Progenitor cell of endocrine pancreas (in vitro differentiated cells): ENCODE measurements at places on chromosomes 2 and 18.

DNA sequence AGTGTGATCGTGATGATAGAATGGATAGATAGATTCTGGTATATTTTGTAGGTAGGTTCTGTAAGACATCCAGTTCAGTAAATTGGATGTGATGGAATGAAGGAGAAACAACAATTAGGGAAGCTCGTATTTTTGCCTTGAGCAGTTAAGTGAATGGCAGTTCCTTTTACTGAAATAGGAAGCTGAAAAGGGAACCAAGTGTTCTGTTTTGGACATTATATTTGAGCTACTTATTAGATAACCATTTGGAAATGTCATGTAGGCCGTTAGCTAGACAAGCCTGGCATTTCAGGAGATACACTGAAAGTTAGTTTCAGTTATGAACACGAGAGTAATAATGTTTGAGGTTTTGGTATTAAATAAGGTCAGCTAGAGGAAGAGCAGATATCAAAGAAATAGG is 41.5 kb downstream of the MARCHF7 start:
- DNase-seq, result no peak

DNA sequence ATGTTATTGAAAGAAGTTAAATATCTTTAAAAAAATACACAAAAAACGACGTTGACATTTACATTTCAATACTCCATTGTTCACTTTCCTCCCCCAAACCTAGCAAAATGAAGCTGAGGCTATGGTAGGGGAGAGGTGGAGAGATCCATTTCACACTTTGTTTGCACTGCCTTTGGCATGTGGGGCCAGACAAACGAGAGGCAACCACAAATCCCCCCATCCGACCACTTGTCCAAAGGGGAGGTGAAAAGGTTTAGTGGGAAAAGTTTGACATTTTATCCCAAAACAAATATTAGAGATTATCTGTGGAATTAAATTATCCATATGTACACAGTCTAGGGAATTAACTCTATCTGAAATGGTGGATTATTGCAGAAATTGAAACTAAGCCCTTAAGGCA is 261.7 kb upstream of the FIGN start:
- no peak for DNase-seq

GRCh38 chr2:29159125-29159524 is 43.9 kb downstream of the CLIP4 start:
- no peak for DNase-seq

GRCh38 chr2:201779901-201780673 is 646 bp downstream of the ALS2 start:
- DNase-seq, result no peak

DNA sequence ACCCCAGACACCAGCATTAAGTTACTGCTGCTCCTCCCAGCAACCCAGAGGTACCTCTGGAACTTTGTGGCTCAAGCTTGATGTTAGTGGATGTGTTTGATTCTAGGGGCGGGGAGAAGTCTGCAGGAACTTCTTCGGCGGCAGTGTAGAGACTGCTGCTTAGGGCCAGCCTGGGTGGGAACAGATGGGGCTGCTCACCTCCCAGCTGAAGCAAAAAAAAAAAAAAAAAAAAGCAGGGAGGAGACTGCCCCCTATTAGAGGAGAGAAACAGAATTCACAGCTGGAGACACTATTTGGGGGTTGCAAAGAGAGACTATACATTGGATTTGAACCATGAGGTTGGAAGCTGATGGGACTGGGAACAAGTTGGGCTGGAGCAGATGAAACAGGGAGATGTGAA is 28.6 kb upstream of the FAM136A start:
- no peak for DNase-seq

DNA sequence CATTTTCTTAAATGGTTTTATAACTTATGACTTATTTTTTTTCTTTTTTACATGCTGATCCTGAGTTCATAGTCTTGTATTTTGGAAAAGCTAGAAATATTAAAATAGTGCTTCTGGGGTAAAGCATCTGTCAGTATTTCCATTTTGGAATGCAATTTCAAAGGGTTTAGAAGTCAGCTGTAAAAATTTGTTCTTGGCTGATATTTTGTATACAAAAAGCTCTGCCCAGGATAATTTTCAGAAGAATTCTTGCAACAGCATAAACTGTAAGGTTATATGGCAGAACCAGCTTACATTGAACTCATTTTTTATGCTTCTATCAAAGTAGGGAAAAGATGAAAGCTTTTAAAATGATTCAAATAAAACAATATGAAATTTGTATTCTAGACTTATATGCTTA is 97.4 kb downstream of the DIS3L2 start:
- DNase-seq, result no peak

DNA sequence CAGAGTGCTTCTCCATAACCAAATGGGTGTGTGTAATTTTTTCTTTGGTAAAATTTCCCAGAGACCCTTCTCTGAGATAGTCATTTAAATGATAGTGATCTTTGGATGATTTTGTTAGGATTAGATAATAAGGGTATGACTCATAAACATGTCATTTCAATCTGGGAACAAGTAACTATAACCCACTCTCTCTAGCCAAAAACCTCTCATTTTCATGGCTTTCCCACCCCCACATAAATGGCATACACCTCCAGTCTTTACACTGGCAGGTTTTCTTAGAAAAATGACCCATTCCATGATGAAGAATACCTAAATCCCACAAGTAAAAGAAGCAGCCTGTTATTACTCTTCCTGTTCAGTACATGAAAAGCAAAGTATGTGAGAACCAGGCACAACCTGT is 572.0 kb upstream of the ZEB2 start:
- no peak for DNase-seq

- no peak for DNase-seq
Measured at GRCh38 chr18:70284976-70285620, 3.7 kb upstream of the SOCS6 start.

DNA sequence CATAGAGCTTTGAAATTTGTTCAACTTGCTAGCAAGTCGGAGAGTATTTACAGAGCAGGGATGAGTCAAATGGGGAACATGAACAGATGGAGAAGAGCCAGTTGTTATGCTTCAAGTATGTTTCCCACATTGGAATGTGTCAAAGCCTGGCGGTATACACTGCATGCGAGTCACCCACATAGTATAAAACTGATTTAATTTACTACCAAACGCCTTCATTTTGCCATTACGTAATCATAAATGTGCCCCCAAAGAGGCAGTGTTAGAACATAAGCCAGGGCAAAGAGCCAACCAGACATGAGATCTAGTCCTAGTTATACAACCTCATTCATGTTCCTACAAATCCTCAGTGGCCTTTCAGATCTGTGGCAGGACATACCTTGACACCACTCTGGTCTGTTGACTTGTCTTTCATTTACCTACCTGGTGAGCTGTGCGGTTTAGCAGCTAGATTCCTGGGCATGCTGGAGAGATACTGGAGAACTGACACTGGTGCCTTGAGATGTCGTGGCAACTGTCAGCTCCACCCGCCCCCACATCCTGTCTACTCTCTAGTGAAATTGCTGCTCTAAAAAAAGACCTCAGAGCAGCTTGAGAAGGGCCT is 21.7 kb upstream of the NRP2 start:
- no peak for DNase-seq

DNA sequence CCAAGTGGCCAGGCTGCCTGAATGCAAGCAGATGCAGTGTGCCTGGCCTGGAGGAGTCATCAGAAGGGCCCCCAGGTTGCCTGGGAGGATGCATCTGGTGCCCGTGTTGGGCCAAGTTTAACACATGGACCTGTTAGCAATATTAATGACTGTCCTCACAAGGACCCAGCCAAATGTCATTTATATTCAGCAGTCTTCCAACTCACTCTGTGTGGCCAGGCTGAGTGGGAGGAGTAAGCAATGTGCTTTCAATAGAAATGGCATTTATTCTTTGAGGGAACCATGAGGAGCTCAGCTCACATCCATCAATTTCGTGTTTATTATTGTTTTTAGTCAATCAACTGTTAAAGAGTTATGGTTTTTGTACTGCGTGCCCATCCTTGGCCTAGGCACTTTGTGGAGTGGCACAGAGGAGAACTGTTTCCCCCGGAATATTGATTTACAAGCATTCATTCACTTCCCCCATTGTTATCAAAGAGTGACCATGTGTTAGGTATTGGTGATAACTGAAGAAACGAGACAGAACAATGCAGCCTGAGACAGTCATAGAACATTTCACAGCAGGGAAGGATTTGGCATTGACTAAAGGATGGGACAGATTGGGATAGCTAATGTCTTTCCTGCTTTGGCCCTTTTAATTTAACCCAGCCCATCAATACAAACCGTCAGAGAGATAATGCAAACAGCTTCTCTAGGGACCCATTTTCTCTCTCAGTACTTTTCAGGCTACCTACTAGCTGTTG is 725.2 kb downstream of the TSN start:
- DNase-seq, result no peak

DNA sequence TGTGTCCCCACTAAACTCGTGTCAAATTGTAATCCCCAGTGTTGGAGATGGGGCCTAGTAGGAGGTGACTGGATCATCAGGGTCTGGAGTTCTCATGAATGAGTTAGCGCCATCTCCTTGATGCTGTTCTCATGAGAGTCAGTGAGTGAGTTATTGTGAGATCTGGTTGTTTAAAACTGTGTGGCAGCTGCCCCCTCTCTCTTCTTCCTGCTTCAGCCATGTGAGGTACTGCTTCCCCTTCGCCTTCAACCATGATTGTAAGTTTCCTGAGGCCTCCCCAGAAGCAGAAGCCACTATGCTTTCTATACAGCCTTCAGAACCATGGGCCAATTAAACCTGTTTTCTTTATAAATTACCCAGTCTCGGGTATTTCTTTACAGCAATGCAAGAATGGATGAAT is 50.4 kb downstream of the AP1S3 start:
- DNase-seq, result no peak

GRCh38 chr2:66303471-66303870 is 131.5 kb upstream of the MEIS1 start:
- no peak for DNase-seq

- no peak for DNase-seq
Measured at GRCh38 chr2:30590407-30590806, 143.4 kb downstream of the LCLAT1 start.

DNA sequence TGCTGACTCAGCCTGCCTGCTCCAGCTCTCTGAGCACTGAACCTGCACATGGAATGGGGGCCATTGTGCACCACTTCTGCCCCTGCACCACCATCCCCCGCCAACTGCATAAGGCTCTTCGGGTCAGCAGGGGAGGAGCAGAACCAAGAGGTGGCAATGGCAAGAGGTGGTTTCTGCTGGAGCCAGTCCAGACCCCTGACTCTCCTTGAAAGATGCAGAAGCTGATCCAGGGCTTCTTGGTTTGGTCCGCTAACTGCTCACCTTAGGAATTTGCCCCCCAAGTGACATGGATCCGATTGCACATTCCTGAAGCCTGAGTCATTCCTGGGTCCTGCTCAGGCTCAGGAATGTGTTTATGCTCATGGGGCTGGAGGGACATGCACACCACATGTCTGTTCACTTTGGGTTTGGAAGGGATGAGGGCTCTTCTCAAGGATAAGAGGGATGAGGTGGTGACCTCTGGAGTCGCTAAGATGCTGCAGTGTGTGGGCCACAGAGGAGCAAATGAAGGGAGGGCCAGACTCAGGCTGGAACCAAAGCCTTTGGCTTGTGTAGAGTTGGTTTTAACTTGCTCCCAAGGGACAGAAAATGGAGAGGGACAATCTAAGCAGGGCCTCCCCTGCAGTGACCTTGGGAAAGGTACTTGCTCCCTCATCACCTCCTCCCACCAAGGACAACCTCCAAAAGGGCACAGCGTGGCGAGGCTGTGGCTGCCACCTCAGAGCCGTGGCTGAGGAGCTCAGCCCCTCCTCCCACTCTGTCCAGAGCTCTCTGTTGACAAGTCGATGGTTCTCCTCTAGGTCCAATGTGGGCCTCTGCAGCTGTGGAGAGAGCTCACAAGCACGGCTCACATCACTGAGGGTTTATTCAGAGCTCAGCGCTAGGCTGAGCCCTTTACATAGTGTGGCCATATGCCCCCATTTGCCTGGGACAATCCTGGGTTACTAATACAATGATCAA is 66.2 kb downstream of the HS1BP3 start:
- peak; percentile 50 for DNase-seq

GRCh38 chr2:234763002-234763873 is 188.6 kb upstream of the SH3BP4 start:
- no peak for DNase-seq

- peak; percentile 5 for DNase-seq
Measured at GRCh38 chr2:217797661-217798069, 205.1 kb downstream of the TNS1 start.

- DNase-seq, result no peak
Measured at GRCh38 chr2:120833127-120833675, 97.5 kb downstream of the GLI2 start.

DNA sequence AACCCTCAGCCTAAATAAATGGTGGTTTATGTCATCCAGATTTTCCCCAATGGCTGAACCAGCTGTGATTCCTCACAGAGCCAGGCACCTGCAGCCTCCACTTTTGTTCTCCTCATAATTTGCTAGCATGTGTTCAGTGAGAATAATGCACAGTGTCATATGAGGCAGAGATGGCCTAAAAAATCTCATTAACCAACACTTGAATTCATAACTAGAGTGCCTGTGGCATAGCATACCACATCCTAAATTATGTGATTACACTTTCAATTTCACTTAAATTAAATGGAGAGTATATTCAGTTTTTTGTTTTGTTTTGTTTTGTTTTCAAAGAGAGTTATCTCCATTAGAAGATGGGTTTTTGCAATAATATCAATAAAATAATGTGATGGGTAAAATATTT is 488.0 kb downstream of the CBLN2 start:
- DNase-seq, result no peak

DNA sequence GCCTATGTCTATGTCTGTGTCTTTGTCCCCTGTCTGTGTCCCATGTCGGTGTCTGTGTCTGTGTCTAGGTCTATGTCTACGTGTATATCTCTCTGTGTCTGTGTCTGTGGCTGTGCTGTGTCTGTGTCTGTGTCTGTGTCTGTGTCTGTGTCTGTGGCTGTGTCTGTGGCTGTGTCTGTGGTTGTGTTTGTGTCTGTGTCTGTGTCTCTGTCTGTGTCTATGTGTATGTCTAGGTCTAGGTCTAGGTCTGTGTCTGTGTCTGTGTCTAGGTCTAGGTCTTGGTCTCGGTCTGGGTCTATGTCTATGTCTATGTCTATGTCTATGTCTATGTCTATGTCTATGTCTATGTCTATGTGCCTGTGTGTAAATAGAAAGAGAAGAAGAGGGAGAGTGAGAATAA is 11.9 kb downstream of the IL1R2 start:
- no peak for DNase-seq

- DNase-seq, result no peak
Measured at GRCh38 chr18:51811883-51812282, 528.1 kb upstream of the DCC start.

- DNase-seq, result no peak
Measured at GRCh38 chr2:116747103-116747502, 1067.4 kb upstream of the DDX18 start.

GRCh38 chr2:238120463-238121298 is 17.8 kb upstream of the KLHL30 start:
- DNase-seq, result no peak

DNA sequence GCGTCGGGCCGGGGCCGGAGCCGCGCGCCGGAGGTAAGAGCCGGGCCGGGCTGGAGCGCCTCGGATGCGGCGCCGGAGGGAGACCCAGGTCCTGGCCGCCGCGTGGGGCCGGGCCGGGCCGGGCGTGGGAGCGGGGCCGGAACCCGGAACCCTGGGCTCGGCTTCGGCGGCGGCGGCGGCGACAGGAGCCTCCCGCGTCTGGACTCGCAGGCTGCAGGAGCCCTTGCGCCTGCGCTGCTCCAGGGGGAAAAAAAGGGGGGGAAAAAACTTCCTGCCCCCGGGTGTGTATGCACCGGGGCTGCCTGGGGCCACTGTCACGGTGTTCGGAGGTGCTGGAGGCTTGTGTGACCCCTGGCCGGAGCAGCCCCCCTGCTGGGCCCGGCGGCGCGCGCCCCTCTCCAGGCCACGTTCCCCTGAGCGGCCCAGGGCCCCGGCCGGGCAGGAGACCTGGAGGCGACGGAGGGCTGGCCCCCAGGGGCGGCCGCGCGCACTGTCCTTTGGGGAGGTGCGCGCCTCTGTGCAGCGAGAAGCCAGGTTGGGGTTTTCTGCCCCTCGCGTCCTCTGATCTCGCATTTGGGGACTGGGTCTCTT is 864 bp downstream of the KLHL29 start:
- DNase-seq, result peak; percentile 16
